ENCODE measurements at places on chromosomes 11 and 22.

DNA sequence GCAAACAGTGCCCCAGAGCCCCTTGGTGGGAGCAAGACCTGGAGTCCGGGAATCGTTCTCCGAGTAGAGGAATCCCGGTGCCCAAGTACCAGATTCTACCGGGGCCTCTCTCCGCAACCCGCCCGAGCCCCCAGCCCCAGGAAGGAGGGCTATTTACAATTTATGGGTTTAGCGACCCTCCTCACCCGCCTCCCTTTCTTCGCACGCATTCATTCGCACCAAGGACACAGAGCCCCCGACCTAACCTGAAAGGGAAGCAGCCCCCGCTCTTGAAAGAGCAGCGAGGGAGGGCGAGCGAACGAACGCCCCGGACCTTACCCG lies 628 bp downstream of the LRP4 start:
- DNase-seq, result no peak

GRCh38 chr11:86954269-86955110 lies 705 bp downstream of the FZD4 start:
- no peak for DNase-seq

DNA sequence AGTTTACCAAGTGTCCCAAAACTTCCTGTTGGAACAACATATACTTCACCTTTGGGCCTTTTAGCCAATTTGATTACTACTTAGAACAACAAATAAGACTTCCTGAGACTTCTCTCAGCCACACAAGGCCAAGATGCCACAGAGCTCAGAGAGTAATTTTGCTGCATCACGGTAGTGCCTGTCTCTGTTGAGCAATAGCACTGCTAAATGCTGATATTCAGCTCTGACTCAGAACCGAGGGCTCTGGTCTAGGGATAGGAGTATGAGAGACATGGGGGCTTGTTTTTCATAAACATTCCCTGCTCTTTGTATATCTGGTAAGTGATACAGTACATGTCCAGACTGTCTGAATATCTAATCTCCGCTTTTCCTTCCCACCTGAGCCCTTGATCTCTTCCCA lies 260.4 kb upstream of the ARHGAP20 start:
- DNase-seq, result peak; percentile 60

GRCh38 chr22:37566329-37566837 lies 6.1 kb downstream of the CDC42EP1 start:
- no peak for DNase-seq

DNA sequence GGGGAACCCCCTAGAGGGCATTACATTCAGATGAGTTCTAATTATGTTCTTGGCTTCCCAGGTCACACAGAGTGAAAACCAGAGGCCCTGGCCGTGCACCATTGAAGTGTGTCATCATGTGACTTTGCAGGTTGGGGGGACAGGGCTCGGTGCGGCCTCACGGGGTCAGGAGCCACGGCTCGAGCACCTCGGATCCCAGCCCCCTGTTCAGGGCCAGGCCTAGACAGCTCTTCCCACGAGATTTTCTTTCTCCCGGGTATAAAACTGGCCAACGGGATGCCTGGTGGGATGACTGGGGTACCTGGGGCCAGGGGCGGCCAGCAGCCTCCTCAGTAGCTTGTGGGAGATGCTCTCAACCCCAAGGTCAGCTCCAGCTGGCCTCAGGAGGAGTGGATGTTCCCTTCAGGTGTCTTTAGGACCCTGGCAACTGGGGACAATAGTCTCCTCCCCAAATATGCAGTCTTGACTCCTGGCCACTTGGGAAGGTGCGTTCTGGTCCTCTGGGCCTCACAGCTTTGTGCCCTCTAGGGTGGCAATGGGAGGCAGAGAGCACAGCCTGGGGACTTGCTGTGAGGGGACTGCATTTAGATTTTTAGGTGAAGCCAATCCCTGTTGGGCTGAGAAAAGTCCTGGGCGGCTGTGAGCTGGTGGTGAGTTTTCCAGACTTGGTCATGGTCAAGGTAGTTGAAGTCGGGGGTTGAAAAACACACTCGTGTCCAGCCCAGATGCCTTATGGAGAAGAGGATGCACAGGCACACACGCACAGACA lies 95.6 kb downstream of the KCNQ1 start:
- DNase-seq, result no peak

- DNase-seq, result no peak
These were observed 16.2 kb downstream of the TBCEL start for GRCh38 chr11:121039971-121040613.

- DNase-seq, result no peak
These were observed 15.4 kb downstream of the FAM83F start for GRCh38 chr22:40009951-40010671.

- peak; percentile 28 for DNase-seq
These were observed 1.1 kb upstream of the VPS37C start for GRCh38 chr11:61162092-61162941.

DNA sequence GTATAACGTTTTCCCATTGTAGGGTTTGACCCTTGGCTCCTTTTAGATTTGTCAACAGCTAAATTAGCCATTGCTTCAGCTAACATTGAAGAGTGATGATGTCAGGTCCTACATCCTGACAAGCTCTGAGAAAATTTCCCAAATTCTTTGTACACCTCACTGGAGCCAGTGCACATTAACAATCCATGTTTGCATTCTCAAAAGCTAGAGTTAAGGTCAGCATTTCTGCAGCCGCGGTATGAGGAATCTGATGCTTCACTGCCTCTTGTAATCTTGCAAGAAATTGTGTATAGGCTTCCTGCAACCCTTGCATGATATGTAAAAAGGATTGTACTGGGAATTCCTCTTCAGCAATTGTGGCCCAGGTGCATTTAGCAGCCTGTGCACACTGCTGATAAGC lies 33.1 kb upstream of the NCAM1 start:
- DNase-seq, result no peak

GRCh38 chr11:119673759-119674336 lies 55.2 kb downstream of the NECTIN1 start:
- DNase-seq, result no peak

DNA sequence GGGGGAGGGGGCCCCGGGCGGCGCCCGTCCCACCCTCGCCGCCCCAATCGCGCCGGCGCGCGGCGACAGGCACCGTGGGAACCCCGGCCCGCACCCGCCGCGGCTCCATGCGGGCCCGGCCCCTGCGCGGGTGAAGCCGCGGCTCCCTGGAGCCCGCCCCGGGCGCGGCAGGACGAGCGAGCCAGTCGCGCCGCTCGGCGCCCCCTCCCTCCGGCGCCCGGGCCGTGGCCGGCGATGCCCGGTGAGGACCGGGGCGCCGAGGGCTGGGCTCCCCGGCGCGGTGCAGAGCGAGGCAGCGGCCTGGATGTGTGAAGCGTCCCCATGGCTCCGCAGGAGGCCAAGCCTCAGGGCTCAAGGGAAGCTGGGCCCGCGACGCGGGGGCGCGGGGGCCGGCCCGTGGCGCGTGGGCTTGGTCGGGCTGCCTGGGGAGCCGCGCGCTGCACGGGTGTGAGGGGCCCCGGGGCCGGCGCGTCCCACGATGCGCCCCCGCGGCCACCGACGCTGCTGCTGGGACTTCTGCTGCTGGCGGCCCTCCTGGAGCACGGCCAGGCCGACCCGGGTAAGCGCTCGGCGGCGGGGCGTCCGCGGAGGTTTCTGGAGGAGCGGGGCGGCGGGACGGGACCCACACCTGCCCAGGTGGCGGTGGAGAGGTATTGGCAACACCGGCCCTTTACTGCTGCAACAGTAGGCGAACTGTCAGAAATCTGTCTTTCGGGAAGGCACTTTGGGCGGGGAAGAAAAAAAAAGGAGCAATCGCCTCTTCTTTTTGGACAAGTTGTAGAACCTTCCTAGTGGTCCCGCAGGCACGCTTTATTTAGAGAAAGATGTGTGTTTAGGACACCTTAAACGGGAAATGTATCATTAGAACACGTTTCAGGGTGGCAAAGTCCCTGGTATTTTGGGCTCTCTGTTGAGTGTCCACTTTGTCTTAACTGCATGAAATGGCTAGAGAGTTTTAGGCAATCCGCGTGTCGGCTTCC lies 119.4 kb downstream of the HIPK3 start:
- DNase-seq, result peak; percentile 25

GRCh38 chr11:79199729-79200354 lies 241.0 kb downstream of the TENM4 start:
- DNase-seq, result no peak

Measured in AG08395 (cell line).